ENCODE measurements at places on chromosomes 4 and X.

DNA sequence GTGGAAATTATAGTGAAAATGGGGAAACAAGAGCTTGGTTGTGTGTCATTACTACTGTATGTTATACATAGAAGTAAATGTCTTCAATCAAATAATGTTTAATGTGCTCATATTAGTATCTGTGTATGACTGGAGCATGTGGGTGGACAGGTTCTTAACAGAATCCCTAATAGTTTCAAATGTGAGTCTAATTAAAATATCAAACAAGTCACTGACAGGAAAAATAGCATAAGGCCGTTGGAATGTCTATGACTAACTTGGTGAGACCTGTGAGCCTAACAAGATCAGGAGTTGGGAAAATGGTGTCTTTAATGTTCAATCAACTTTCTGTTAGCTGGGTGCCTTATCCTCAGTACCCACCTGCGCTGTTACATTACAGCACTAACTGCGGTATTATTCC, 6.2 kb upstream of the CXCL3 start:
- DNase-seq: no peak

- DNase-seq: peak; percentile 2
Measured at GRCh38 chrX:151974336-151975227, at the start of gene GABRE. TSS of gene GABRE (minus strand) at chrX:151974676. CDS start at chrX:151974625, 51 bp downstream.

GRCh38 chrX:143461606-143462005, 55.7 kb downstream of the SPANXN3 start:
- no peak for DNase-seq

DNA sequence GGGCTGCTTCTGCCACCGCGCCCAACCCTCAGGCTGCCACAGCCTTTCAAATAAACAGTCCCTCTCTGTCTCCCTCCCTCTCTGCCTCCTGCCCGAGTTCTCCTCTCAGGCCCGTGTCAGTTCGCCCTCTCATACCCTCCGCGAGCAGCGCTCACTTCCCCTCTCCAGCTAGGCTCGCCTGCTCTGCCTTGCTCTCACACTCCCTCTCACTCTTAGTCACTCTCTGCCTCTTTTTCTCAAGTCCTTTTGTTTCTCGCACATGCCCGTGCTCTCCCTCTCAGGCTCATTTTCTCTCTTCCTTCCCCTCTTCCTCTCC, 3.2 kb downstream of the EFNB1 start:
- DNase-seq: no peak

DNA sequence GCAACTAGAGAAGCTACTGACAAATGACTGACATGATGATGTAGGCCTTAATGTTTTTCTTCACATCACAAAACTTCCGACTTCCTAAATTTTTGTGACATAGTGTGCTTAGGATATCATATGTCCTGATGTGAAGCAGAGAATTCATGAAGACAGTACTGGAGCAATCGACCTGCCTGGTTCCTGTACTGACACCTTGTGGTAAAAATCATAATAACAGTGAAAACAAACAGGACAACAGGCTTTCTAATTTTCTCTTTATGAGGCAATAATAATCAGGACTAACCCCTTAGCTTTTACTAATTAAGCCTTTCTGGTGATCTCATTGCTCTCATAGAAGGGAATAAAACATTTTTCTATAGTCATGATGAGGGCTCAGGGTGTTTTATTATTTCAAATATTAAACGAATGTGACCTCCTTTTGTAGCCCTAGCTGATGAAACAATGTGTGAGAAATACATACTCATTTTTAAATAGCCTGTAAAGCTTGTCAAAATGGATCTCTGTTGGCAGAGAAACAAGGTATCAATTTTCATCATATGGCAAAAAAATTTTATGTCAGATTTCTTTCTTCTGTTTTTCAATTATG, 158.4 kb downstream of the TENT5D start:
- DNase-seq: no peak

- DNase-seq: peak; percentile 52
Measured at GRCh38 chr4:52038103-52038912, at the start of gene SGCB. TSS of gene SGCB (minus strand) at chr4:52038299. CDS start at chr4:52038259, 40 bp downstream.

GRCh38 chr4:99219072-99219471, at the start of gene ADH6:
TSS of gene ADH6 (minus strand) at chr4:99219246. CDS start at chr4:99219152, 94 bp downstream.
- DNase-seq: no peak

DNA sequence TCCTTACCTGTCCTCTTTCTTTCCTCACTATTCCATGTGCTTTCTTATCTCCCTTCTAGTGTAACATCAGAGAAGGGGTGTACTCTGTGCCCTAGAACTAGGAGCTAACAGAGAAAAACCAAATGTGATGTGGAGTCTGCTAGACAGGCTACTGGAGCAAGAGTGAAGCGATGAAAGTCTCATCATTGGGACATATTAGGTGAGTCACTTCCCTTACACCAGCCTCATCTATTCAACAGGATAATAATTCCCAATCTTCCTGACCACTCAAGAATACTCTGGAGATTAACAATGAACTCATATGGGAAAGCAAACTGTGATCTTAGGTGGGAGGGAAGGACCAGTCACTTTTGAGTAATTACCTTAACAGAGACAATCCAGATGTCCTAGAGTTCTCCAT, 58.1 kb downstream of the RAB40A start:
- DNase-seq: no peak

- DNase-seq: no peak
Measured at GRCh38 chr4:127574643-127575042, 58.1 kb upstream of the INTU start.

DNA sequence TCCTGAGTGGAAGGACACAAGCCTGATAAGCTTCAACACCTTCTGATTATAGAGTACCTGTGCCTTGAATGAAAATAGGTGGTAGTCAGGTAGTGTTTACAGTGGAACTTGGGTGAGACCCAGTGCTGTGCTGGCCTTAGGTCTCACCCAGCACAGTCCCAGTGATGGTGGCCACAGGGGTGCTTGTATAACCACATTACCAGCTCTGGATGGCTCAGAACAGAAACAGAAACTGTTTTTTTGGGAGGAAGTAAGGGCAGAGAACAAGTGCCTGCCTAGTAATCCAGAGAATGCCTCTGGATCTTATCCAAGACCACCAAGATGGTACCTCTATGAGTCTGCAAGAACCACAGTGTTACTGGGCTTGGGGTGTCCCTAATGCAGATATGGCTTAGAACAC, 171.5 kb upstream of the DIPK2B start:
- no peak for DNase-seq

- no peak for DNase-seq
Measured at GRCh38 chr4:98473046-98473445, 185.4 kb downstream of the TSPAN5 start.

- DNase-seq: no peak
Measured at GRCh38 chr4:176484301-176484984, 164.7 kb downstream of the SPCS3 start.

DNA sequence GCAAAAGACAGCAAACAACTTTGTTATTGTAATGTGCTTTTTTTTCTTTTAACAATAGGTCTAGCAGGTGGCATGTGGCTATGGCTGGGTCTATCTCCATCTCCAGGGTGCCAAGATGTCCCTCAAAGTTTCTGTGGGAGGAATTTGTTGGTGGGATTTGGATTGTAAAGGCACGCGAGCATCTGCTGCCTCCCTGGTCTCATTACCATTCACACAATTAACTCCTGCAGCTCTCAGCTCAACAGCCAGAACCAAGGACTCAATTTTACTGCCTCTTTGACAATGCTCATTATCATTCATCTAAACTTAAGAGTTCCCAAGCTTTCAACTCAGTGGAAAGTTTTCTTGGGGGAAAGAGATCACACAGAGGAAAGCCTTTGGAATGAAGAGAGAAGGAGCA, 10.9 kb upstream of the PCDH18 start:
- no peak for DNase-seq

DNA sequence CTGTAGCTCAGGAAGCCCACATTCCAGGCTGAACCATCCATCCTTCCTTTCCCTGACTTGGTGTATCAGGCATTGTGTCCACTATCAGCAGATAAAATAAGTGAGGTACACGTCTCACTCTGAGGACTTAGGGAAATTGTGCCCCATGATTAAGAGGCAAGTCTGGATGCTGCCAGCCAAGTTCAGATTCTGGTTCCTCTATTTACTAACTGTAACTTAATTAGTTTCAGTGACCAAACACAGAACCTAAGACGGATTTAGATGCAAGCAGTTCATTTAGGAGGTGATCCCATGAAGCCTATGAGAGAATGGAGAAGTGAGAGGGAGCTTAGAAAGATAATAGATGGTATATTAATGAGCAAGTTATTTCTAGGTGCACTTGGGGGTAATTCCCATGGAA, 56.6 kb upstream of the PACRGL start:
- no peak for DNase-seq

DNA sequence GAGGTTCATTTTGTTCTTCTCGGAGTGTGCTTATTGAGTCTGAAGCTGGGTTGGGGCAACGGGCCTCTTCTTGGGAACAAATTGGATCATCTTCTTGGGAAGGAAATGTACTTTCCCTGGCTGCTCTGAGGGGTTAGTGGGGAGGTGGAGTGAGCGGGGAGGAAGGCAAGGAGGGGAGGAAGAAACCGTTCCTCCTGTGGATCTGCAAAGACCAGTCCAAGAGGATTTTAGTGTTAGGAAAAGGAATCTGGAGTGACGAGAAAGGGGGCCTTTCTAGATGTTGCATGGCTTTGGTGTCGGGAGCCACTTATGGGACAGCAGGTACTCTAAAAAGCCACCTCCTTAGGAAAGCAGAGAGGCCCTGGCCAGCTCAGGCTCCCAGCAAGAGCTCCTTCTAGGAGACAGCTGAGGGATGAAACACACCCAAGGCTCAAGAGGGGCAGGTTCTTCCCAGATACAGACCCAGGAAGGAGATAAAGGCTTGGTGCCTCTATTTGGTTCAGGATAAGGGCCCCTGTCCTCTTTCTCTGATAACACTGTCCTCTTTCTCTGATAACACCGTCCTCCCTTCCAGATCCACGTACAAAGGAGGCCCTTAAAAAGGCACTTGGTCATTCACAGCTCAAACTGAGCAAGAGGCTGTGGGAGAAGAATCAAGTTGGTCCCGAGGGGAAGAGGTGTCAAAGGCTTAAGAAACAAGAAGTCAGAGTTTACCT, 451 bp downstream of the SOD3 start:
- no peak for DNase-seq

GRCh38 chrX:133706890-133707289, 278.5 kb downstream of the GPC3 start:
- no peak for DNase-seq

Measured in stimulated activated CD4-positive, alpha-beta T cell treated with anti-CD3 and anti-CD28 coated beads, TNF-alpha, amount 100 ng/mL, for 24 hours (primary cell).